ENCODE measurements at places on chromosomes 2 and 18.

GRCh38 chr2:141440072-141440635 is 690.7 kb downstream of the LRP1B start:
- no peak for DNase-seq

GRCh38 chr18:27838225-27838624 is 338.7 kb downstream of the CDH2 start:
- no peak for DNase-seq

DNA sequence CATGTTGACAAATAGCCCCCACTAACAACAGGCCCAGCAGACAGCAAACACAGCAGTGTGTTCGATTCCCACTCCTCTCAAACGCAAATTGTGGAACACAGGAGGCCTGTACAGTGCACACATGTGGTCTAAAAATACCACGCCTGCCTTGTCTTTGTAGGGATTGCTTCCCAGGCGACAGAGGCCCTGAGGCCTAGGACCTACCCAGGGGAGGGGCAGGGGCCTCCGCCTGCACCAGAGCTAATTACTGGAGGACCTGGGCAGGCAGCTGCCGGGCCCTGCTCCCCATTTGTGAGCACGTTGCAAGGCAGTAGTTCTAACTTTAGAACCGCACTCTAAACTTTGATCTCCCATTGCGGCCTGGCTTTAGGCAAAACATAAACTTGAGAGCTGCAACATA is 316.0 kb downstream of the TXNL1 start:
- no peak for DNase-seq

GRCh38 chr2:37653805-37654378 is 17.6 kb downstream of the CDC42EP3 start:
- no peak for DNase-seq

DNA sequence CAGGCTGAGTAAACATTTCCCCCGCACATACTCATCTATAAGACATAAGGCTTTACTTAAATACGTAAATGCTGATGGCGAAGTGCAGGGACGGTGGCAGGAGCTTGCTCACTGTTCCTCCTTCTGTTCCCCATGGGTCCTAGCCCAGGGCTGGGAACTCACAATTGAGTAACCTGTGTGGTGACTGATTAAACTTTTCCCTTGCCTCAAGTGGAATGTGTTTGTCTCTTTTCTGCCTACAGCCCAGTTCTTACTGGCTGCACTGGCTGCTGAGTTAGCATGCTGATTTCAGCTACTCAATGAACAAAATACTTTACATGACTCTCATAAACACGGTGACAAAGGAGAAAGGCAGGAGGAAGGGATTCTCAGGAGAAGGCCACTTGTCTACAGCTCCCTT is 87.3 kb downstream of the MARCO start:
- no peak for DNase-seq

DNA sequence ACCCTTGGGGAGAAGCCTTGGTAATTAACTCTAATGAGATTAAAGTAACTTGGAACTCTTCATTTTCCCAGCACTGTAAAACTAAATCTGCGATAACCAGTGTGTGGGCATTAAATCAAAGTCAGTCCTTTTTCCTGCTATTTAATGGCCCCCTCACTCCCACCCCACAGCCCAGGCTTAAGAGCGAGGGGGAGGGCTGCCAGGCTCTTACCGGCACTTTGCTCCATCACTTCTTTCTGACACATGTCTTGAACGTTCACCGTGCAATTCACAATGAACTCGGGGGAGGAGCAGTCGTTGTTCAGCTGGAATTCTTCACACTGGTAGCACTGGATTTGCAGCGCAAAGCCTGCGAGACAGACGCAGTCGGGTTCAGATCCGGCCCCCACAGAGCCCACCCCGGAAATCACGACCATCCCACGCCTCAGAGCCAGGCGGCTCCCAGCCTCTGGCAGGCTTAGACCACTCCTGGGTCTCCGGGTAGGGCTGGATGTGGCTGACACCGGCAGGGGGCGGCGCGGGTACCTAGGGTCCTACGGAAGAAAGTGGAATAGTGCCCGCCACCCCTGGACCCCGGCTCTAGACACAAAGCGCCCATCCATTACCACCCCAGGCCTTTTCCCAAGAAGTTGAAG is 1.7 kb downstream of the LYPD1 start:
- DNase-seq, result no peak

DNA sequence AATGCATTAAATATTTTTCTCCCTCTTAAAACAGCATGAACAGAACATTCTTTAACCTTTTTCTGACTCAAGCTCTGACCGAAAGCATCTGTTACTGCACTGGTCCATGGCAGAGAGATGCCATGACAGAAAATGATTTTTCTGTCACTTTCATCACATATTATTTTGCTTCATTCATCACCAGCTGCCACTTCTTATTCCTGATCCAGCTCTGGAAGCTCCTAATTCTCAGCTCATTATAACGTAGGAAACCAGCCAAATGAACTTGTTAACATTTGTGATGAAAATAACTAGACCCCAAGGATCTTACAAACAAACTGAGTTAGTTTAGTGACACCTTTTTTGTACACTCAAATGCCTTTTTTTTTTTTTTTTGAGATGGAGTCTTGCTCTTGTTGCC is 7.6 kb upstream of the CFLAR start:
- no peak for DNase-seq

DNA sequence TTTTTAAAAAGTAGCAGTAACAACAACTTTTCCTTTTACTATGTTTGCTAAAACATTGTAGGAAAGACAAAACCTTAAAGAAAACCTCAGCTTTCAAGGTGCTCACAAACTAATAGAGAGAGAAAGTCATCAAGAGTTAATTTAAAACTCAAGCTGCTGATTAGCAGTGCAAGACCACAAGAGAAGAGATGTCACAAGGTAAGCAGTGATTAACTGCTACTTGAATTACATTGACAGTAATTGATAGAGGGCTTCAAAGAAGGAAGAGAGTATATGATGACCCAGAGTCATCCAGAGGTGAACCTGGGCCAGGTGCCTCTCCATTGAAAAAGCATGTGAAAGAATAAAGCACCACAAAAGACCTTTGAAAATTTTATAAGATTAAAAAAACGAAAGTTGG is 939.6 kb upstream of the CNTNAP5 start:
- DNase-seq, result no peak

- DNase-seq, result no peak
Observed at GRCh38 chr2:237213315-237214022, 127.8 kb downstream of the COPS8 start.

DNA sequence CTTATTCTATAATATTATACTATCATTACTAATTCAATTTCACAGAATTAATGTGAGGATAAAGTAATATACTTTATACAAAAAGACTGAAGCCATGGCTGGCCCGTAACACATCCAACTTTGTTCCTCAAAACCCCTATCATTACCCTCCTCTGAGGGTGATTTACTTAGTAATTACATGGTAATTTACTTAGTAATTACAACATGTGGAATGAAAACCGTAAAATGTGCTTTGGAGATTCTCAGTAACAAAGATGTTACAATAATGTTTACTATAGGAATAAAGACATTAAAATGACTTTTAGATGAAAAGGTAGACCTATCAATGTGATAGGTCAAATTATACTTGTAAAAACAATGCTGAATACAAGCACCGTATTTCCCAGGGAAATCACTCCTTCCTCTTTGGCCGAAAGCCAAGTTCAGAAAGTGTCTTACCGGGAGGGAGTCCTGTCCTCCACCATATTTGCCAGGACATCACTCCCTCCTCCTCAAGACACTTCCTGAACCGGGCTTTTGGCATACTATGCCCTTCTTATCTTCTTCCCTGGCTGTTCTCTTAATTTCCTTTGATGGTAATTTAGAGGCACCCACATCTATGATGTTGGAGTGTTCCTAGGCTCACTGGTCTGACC is 1047.8 kb downstream of the SOCS6 start:
- no peak for DNase-seq

- no peak for DNase-seq
Observed at GRCh38 chr2:37282746-37283145, 41.9 kb downstream of the PRKD3 start.

DNA sequence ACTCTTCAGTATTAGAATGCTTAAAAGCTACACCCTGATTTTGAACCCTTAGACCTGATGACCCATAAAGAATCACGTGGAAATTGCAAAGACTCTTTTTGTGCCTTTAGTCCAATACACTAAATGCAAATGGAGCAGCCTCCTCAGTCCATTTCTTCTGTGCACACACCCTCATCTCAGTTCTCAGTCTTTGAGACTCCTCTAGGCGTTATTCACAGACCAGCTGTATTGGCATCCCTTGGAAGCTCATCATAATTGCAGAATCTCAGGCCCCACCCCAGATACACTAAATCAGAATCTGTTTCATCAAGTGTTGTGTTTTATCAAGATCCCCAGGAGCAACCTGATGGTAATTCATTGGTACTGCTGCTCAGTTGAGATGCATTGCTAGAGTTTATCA is 335.0 kb upstream of the ATP5MC3 start:
- DNase-seq, result no peak

DNA sequence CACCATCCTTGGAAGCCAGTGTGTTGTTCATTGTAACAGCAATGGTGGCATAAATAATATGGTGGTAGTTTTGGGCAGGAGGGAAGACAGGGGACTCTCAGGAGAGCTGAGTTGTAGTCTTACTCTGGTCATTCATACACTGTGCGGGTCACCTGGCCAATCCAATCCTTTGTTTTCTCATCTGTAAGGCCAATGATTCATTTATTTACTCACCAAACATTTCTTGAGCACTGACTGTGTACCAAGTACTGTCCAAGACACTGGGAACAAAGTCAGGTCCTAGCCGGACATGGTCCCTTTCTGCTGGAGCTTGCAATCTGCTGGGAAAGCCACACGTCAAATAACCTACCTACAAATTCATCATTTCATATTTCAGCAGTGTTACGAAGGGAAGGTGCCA is 302.7 kb downstream of the CYP26B1 start:
- no peak for DNase-seq

DNA sequence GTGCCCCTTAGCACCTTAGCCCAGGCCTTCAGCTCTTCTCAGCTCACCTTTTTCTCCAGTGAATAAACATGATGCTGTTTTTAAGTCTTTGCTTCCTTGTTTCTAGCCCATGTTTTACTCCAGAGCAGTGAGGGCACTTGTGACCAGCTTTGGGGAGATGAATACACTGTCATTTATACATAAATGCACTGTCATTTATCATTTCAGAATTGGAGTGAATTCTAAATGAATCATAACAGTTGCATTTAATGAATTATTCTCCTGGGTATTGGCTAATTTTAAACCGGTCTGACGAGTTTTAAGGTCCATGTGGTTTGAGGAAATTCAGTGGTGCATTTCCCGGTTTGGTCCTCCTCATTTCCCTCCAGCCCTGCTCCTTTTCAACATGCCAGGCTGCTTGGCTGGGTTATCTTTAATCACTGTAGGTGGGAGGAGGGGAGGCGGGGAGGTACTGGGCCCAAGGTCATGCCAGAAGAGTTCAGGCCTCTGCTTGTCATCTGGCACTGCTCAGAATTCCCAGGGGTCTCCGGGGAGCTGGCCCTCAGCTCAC is 23.9 kb downstream of the PRKCE start:
- no peak for DNase-seq

DNA sequence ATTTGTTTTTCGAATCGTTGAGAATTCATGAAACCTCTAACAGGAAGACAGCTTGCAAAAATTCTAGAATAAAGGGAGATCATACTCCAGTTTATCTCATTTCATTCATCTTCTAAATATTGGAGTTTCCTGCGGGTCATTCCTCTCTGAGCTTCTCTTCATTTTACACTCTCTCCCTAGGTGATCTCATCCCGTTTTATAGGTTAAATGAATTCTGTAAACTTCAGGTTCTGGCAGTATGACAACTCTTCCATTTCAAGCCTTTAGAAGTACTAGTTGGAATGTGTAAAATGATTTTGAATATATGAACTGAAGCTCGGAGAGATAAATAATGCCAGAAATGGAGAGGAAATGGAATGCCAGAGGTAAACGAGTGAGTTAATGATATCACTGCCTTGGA is 312.4 kb downstream of the METTL4 start:
- DNase-seq, result no peak

GRCh38 chr2:16296038-16296290 is 355.6 kb downstream of the MYCN start:
- no peak for DNase-seq

- DNase-seq, result no peak
Observed at GRCh38 chr2:214203214-214203613, 207.6 kb upstream of the VWC2L start.

- no peak for DNase-seq
Observed at GRCh38 chr2:54862229-54862628, 138.8 kb downstream of the EML6 start.

DNA sequence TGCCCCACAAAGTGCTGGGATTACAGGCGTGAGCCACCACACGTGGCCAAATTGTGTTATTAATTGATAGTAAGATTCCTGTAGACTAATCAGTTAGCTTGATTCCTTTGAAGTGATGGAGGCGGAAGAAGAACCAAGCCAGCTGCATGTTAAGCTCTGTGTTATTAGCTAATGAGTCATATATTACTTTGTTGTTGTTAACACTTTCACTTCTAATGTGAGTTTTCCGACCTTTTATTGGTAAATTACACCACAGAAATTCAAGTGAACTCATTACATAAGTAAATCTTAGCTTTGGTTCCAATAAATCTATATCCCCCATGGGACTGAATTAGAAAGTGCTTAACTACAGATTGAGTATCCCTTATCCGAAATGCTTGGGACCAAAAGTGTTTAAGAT is 20.3 kb downstream of the CHMP1B start:
- no peak for DNase-seq

GRCh38 chr2:7841751-7842150 is 840.1 kb upstream of the ID2 start:
- no peak for DNase-seq

DNA sequence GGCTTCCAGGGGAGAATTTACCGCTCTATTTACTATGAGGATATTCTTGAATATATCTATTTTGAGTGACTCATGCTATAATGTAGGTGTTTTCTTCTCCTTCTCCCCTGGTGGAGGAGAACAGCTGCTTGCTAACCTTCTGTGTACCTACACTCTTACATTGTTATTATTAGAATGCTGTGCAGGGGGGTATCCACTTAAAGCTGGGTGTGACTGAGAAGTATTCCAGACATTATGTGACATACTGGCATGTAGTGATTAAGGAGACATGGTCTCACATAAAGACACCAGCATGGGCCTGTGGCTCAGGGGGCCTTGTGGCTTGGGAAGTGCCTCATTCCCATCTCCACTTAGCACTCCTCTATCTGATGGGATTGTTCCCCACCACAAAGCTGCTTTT is 287.9 kb downstream of the PTPRM start:
- no peak for DNase-seq

- no peak for DNase-seq
Observed at GRCh38 chr2:59540864-59541263, 1012.6 kb downstream of the BCL11A start.

GRCh38 chr2:211085056-211085680 is 528.8 kb downstream of the CPS1 start:
- DNase-seq, result no peak

DNA sequence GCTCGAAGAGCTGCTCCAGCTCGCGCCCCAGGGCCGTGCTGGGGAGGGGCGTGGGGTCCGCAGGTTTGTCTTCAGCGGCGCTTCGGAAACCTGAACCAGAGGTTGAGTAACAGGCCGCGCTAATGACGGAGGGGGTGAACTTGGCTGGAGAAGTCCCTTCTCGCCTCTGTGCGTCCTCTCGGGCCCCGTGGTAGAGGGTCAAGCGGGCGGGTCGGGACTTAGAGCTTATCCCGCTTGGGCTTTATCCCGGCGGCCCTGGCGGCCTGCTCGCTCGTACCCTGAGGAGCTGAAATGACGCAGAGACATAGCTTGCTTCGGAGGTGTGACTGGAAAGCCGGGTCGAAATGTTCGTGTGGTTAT is 479 bp downstream of the RNMT start:
- DNase-seq, result no peak

GRCh38 chr2:208139447-208139846 is 6.5 kb downstream of the CRYGB start:
- no peak for DNase-seq

All from stimulated activated CD4-positive, alpha-beta T cell treated with anti-CD3 and anti-CD28 coated beads, Interleukin-1b, Interleukin-23, amount 100 ng/mL, for 1 hour (primary cell).